ENCODE measurements at places on chromosomes 4 and X.
A peak's percentile ranks its signal among the peaks of the same experiment; 100 is the strongest.

DNA sequence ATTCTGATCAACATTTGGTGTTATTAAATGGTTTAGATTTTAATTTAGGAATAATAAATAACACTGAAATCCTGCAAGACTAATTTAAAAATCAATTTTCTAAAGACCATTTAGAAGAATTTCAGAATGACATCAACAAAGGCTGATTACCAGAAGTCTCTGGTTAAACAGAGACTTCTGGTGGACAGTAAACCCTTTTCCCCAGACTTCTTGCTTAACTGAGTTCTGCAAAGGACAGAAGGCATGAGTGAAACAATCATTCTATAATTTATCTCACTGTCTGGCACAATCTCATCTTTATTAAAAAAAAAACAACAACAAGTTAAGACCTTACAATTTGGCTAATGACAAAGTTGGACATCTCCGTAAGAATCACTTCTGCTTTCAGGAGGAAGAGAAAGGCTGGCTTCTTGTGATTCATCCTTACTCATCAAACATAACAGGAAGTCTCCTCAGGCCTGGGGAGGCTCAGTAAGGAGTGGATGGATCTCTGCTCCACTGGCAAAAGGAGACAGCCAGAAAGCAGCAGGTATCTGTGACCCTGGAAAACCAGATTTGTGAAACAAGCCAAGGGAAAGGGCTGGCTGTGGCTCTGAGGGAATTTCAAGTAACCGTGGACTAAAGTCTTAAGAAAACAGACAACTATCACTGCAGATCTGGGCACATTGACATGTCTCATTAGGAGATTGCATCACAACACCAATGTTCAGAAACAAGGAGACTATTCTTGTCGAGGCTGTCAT is 908 bp upstream of the TLR6 start:
- peak; percentile 42 for DNase-seq

GRCh38 chr4:1310796-1311631 is 21.3 kb downstream of the MAEA start:
- no peak for DNase-seq

GRCh38 chr4:1794809-1795298 is 1.8 kb downstream of the FGFR3 start:
- DNase-seq = no peak

GRCh38 chr4:42151568-42152506 is 618 bp downstream of the BEND4 start:
- DNase-seq = peak; percentile 73

GRCh38 chrX:140918398-140919038 is 83.9 kb upstream of the SPANXB1 start:
- no peak for DNase-seq

DNA sequence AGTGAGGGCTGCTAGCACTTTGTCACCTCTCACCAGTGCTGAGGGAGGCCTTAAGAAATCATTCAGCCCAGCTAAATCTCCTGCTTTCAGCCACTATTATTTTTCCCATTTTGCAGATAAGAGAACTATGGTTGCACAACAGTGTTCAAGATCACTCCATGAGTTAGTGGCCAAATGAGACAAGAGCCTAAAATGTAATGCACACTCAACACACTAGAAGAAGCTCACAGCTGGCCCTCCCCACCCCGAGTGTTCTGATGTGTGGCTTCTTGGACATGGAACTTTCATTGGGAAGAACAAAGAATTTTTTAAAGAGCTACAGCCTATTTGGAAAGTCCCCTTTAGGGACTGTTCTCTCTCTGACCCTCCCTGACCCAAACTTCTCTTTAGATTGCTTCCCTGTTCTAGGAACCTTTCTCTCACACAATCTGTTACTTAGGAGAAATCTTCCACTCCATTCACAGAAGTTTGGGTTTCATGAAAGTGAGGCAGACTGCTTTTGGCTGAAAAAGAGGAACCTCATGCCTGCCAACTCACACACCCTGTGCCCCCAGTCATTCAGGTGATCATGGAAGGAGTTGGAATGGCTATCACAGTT is 44.0 kb upstream of the CT47C1 start:
- no peak for DNase-seq

GRCh38 chrX:120750381-120750780 is 120.5 kb upstream of the C1GALT1C1 start:
- no peak for DNase-seq

GRCh38 chr4:55008166-55009056 is 117.0 kb downstream of the KDR start:
- DNase-seq = no peak

GRCh38 chr4:185936650-185937376 is 124.8 kb upstream of the SORBS2 start:
- no peak for DNase-seq

GRCh38 chr4:76987685-76988084 is 38.1 kb downstream of the SEPTIN11 start:
- no peak for DNase-seq

DNA sequence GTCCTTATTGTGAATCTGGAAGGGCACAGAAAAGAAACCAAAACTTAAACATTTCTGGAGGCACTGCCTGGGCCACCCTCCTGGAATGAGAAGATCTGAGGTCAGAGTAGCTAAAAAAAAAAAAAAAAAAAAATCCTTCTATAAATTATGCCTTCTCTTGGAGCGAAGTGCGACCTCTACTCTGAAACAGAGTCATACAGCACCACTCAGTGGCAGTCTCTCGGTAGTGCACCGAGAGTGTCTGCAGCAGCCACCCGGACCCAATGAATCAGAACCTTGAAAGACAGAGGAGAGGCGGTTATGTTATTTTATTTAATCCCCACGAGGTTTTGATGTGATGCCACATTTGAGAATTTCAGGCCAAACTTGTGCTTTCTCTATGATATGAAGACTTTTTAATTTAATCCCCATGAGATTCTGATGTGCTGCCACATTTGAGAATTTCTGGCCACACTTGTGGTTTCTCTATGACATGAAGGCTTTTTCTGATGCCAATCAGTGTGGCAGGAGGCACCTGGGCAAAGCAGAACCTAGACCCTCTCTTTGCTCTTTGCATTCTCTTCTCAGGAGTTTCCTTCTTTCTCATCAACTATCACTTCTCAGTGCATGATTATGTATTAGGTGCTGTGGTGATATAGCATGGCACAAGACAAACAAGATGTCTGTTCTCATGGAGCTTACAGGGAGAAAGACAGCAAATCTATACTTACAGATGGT is 5.6 kb upstream of the CT47C1 start:
- no peak for DNase-seq

- no peak for DNase-seq
Measured at GRCh38 chrX:124592744-124593143, 246.4 kb downstream of the SH2D1A start.

- no peak for DNase-seq
Measured at GRCh38 chr4:187937557-187937956, 58.0 kb upstream of the ZFP42 start.

GRCh38 chrX:154020536-154021115 is 924 bp upstream of the IRAK1 start:
- DNase-seq = no peak

GRCh38 chr4:106569146-106570031 is 200.8 kb upstream of the GIMD1 start:
- no peak for DNase-seq

DNA sequence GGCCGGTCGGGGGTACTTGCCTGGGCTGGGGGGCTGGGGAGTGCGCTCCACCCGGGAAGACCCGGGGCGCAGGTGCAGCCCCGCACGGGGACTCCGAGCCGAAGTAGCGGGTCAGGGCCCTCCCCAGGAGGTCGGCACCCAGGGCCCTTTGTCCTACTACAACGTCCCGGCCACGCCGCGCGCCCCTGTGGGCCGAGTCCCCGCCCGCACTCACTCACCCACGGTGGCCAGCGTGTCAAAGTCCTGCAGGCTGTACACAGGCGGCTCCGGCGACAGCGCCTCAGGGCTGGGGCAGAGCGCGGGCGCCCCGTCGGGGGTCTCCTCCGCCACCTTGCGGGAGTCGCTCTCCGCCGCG is 602 bp downstream of the PRKX start:
- no peak for DNase-seq

DNA sequence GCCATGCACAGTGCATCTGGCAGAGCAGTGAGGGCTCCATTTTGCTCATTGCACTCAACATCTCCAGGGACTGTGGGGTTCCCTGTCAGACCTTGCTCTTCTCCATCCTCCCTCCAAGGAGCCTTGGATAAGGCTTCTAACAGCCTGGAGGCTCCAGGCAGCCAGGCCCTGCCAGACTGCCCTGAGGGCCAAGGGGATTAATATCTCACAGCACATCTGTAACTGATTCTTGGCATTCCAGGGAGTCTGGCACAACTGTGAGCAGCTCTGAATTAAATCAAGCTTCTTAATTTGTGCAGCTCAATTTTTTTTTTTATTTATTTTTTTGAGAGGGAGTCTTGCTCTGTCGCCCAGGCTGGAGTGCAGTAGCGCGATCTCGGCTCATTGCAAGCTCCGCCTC is 224.5 kb upstream of the PGRMC2 start:
- no peak for DNase-seq

DNA sequence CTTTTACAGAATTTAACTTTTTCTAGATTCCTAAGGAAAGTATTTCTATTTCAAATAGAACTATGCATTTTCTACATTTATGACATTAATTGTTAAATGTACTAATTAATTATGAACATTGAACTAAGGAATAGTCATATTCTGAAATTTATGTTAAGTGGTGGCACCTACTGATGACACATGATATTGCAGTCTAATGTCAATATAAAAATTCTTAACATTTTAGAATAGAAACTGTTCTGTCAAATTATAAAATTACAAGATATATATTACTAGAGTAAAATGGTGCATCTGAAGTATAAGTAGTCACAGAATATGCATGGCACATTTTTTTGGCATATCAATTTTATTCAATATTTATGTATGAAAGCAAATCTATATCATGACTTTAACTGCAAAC is 40.2 kb upstream of the NDNF start:
- DNase-seq = no peak

- DNase-seq = no peak
Measured at GRCh38 chrX:155231163-155231562, 14.9 kb downstream of the VBP1 start.

DNA sequence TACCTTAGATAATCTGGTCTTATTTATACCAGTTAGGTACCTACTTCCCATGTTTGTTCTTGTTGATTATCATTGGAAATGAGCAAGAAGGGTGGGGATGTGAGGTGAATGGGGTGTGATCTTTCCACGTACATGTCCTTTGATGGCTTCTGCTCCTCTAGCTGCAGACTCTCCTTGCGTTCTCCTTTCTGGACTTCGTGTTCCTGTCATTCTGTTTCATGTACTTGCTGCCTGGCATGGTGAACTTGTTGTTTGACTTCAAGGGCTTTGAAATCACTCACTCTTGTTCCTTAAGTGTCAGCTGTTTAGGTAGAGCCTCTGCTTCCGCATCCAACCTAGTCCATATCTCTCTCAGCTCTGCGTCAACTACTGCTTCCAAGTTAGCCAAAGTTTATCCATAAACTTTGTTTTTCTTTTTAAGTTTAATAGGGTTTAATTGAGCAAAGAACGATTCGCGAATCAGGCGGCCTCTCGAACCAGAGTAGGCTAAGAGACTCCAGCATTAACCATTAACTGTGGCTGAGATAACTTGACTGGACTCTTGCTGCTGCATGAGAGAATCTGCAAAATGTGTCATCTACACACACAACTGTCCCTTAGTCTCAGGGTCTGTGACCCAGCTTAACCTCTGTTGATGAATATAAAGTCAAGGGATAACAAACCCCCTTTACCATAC is 42.8 kb downstream of the FHL1 start:
- DNase-seq = no peak

- DNase-seq = no peak
Measured at GRCh38 chr4:176313596-176314336, 6.0 kb upstream of the SPCS3 start.

GRCh38 chr4:87872028-87872427 is 39.3 kb downstream of the MEPE start:
- no peak for DNase-seq

DNA sequence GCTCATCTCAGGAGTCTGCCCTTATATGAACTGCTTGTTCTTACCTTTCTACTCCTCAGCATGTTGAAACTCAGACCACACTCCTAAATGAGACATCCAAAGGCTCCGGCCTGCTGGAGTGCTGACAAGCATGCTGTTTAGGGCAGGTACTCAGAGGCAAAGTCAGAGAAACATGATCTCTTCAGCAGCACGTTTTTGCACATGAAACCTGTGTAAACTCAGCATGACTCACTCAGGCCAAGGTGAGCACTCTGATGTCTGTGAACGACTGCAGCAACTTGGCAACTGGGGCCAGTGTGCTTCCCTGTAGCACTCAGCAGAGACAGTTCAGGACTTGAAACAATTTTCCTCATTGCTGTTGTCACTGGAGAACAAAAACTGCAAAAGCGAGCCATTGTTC is 109.6 kb downstream of the PACRGL start:
- DNase-seq = no peak

GRCh38 chr4:112894951-112895350 is 154.5 kb upstream of the ANK2 start:
- DNase-seq = no peak

GRCh38 chrX:148723551-148723950 is 223.1 kb downstream of the AFF2 start:
- no peak for DNase-seq

GRCh38 chr4:87002682-87003043 is 67.9 kb downstream of the AFF1 start:
- no peak for DNase-seq

GRCh38 chr4:120709991-120710390 is 212.5 kb downstream of the PRDM5 start:
- DNase-seq = no peak

DNA sequence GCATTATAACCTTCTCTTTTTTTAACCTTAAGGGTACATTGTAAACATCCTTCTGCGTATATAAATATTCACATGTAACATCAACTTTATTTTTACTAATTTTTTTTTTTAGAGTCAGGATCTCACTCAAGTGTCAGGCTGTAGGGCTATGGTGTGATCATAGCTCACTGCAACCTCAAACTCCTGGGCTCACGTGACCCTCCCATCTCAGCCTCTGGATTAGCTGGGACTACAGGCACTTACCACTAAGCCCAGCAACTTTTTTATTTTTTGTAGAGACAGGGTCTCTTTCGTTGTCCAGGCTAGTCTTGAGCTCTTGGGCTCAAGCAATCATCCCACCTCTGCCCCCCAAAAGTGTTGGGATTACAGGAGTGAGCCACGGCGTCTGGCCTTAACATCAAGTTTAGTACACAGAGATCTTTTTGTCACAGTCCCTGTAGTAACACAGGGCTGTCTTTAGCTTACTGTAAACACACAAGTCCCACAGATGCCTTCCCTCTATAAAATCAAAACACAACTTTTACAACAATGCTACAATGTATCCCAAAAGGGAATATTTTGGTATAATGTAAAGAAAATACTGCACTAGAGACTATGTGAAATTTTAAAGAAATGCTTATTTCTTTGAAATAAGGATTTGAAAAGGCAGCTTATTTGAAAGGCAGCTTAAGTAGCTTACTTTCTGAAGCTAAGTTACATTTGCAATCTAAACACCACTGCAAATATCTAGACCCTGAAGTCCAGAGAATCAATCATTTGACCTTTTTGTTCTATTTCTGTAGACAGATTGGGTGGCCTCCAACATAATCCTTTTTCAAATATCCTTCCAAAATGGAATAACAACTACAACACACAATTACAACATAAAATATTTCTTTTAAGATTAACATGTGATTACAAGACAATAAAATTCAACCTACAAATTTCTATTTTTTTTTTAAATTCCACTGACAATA is 116.0 kb downstream of the APBB2 start:
- no peak for DNase-seq

Data from activated B cell treated with CpG ODN at 0.5 μM for 24 hours (primary cell).